ENCODE measurements at places on chromosomes 2 and 18.
A peak's percentile ranks its signal among the peaks of the same experiment; 100 is the strongest.

DNA sequence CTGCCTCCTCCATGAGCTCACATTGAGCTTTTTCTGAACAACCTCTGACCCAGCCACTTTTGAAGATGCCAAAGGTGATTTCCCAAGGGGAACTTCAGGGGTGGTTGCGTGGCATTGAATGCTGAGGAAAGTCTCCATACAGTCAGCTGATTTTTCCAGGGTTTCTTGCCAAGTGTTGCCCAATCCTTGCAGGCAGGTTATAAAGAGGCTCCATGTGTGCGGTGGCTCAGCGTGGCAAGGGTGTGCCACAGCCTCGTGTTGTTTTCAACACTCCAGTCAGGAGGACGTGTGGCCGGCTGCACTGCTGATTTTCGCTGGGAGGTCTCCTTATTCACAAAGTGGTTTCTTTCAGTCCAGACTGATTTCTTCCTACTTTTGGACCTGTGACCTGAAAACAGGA lies 81.4 kb upstream of the GATA6 start:
- no peak for DNase-seq

- DNase-seq, result no peak
These were observed 18.8 kb upstream of the MRPL33 start for GRCh38 chr2:27752551-27753237.

DNA sequence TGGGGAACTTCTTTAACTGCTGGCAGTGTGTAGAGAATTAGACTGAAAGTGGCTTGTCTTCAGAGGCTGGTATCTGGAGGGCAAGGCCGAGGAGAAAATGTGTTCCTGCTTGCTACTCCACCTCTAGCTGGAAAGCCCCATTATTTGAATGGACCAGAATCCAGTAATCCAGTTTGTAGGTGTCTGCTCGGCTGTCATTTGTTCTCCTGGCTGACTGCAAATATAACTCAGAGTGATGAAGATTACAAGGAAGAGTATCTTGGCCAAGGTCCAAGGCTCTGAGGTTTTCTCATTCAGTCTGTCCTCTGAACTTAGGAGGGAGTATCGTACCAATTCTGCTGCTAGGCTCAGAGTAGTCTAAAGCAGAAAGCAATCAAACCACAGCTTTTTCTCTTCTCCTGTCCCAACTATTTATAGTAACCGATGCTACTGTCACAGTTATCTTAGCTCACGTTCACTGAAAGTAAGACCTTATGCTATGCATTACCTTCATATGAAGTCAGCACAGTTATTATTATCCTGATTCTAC lies 228.6 kb downstream of the SETBP1 start:
- no peak for DNase-seq

GRCh38 chr2:191845248-191845715 lies 1.6 kb downstream of the CAVIN2 start:
- no peak for DNase-seq

DNA sequence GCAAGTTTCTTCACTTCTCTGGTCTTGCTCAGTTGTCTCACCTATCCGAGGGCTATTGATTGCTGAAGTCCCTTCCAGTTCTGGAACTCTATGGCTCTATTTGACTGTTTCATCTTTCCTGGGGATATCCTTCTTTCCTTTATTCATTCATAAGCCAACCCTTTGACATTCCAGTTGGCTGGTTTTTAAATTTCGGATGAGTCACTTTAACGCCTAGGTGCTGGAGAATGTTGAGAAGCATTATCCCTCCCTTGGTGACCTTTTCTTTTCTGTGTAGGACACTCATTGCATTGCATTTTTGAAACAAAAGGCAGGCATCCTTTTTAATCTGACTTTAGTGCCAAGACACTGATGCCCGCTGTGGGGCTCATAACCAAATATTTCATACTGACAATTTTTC lies 307.1 kb downstream of the TSN start:
- DNase-seq, result no peak

DNA sequence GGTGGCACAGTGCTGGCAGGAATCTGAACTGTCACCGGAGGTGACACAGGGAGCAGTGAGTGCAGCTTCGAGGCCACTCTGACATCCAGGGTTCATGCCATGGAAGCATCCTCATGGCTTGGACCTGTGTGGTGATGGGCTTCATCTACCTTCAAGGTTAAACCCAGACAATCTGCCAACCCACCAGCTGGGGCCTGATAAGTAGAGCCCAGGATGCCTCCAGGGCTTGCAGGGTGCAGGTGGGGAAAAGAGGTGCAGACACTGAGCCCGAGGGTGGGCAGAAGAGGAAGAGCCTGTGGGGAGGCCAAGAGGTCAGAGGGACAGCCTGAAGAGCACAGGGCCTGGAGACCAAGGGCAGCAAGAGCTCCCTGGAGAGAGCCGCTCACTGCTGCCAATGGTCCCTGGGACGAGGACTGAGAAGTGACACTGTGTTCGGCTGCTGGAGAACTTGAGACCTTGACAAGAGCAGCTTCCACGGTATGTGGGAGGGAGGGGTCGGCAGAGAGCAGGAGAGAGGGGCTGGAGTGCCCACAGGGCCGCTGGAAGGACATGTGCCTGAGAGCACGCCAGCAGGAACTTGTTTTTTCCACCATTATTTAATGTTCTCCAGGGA lies 8.1 kb upstream of the HES6 start:
- no peak for DNase-seq

DNA sequence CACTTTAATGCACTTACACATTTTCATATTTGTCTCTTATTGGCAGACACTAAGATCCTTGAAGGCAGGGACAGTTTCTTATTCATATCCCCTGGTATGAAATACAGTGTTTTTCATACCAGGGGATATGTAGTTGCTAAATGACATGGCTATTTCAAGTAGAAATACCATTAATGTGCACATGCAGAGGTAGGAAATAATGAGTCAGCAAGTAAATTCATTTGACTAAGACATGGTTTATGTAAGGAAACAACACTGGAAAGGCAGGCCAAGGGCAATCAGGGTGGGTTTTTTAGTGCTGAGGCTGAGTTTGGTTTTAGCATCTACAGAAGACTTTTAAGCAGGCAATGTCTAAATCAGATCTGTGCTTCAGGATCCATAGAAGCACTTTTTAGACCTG lies 155.9 kb downstream of the WDPCP start:
- no peak for DNase-seq

GRCh38 chr2:2901384-2902345 lies 476.0 kb downstream of the EIPR1 start:
- no peak for DNase-seq

DNA sequence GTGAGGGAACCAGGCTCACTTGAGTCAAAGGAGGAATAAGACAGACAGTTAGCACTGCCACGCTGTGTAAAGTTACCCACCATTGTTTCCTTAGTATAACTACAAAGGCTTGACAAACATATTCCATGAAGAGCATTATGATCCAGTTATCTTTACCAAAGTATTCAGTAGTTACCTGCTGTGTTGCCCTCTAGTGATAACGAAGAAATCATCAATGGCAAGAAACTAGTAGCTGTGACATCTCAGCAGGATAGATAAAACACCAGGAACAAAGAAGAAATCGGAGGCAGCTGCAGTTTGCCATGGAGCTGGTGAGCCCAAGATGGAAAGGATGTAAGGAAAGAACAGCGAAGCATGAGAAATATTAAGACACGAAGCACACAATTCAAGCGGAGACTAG lies 215.3 kb upstream of the FSHR start:
- DNase-seq, result no peak

DNA sequence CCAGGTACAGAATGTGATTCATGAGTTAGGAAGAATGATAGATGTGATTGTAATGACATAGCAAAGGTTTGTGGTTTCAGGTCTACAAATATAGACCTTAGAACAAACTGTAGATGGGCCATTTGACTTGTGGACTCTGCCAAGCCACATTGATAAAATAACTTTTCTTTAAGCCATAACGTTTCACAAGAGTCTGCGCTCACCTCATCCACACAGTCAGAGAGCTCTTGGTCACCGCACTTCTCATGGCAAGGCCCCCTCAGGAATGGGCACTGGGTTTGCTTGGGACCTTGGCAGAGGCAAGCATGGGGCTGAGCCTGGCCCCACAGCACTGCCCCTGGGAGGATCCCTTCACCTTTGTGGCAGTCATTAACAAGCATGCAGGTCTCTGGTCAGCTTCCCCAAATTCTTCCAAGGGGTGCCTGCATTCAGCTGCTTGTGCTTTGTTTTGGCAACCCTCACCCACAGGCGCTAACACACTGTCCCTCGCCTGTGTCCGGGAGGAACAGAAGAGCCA lies 14.0 kb downstream of the ARMC9 start:
- DNase-seq, result no peak

- no peak for DNase-seq
These were observed 49.8 kb upstream of the ANKRD62 start for GRCh38 chr18:12043811-12044210.

GRCh38 chr2:224263571-224264043 lies 138.3 kb downstream of the FAM124B start:
- no peak for DNase-seq

- no peak for DNase-seq
These were observed 8.8 kb upstream of the POLI start for GRCh38 chr18:54260396-54261072.

GRCh38 chr2:240688553-240688919 lies 3.1 kb upstream of the AQP12A start:
- no peak for DNase-seq

- DNase-seq, result no peak
These were observed 6.6 kb downstream of the VWA3B start for GRCh38 chr2:98093611-98094010.

- DNase-seq, result no peak
These were observed 89.2 kb upstream of the GLS start for GRCh38 chr2:190791347-190791975.

DNA sequence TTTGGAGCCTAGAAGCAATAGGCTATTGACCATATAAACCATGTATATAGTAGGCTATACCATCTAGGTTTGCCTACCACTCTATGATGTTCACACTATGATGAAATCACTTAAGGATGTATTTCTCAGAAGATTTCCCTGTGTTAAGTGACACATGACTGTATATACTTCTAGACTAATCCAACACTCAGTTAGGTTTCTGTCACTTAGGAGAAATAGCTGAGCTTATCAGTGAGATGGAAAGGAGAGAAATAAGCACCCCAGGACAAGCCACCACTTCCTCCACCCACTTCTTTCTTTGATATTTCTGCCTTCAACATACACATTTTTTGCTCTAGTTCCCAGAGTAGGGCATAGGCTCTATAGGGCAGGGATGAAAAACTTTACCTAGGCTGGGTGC lies 7.8 kb downstream of the PECR start:
- no peak for DNase-seq

- DNase-seq, result no peak
These were observed 141.5 kb downstream of the FBXO15 start for GRCh38 chr18:74006143-74006542.

DNA sequence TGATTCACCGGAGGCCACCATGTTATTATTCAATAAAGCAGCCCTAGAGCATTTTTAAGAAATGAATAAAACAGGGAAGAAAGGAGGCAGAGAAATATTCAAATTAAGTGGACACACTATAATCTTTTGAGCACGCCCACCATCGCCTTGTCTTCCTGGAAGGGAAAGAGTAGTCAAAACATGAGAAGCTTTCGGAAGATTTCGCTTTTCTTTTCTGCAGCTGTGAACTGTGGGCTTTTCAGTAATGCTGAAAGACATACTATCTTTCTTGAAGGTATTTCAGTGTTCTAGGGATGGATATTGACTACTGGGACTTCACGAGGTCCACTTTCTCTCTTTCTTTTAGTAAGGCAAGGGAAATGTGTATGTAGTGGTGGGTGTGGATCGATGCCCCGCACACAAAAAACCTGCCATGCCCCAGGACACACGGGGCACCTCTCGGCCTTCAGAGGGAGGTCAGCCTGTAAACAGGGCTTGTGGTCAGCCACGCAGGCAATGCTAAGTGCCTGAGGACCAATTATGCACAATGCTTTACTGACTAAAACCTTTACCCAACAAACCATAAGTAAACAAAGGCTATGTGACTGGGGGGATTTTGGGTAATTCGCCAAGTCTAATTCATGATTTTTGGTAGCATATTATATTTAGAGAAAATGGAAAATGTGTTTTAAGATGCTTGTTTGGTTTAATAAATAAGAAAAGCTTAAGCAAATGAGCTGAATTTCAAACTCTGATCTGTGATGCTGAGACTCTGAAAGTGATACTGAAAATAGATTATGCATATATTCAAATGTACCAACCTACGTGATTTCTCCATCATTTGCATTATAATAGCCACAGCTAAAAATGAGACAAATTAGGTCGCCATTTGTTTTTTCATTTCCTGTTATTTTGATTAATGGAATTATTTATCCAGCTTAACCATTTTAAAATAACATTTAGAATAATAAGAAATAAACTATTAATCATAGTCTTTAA lies 130.5 kb downstream of the ZNF516 start:
- no peak for DNase-seq

GRCh38 chr2:102788885-102789260 lies 27.0 kb downstream of the TMEM182 start:
- no peak for DNase-seq

- no peak for DNase-seq
These were observed 6.3 kb upstream of the PROKR1 start for GRCh38 chr2:68637047-68637446.

- DNase-seq, result no peak
These were observed 15.4 kb upstream of the GPR55 start for GRCh38 chr2:230940471-230940815.

GRCh38 chr18:26383454-26384270 lies 157.4 kb downstream of the TAF4B start:
- peak; percentile 22 for DNase-seq

DNA sequence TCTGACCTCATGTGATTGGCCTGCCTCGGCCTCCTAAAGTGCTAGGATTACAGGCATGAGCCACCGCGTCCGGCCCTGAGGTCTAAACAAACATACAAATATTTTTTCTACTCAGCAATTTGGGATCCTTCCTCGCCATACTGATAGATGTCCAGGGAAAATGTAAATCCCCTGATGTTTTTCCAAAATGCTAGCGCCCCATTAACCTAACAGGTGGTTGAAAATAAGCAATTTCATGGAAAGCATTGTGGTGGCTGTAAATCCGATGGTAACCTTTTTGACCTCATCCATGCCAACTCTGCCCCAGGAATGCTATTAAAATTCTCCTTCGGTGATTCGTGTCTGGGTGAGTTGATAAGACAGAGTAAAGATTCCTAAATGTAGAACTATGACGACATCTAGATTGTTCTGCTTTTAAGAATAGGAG lies 19.3 kb downstream of the GEMIN6 start:
- DNase-seq, result no peak

DNA sequence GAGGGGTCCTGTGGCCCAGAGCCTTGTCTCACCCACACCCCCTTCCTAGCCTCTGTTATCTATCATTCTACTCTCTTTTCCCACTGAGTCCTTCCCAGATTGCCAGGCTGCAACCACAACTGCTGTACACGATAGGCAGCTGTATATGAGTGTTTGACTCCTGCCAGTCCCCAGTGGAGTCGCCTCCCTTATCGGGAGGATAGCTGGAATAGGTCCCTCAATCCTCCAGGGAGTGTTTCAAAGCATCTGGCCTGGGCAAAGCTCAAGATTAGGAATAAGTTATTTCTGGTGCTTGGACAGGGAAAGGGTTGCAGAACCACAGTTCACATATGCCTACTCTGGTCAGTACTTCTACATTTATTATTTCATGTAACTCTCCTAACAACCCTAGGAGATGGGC lies 4.8 kb downstream of the MSGN1 start:
- no peak for DNase-seq

All from fibroblast of skin of left biceps (primary cell).